Activated T-helper 2 cell treated with anti-CD3 and anti-CD28 coated beads, Interferon-gamma antibody, Interleukin-2, Interleukin-4, amounts not matched to agents 10 μg/mL and 5 μg/mL and 100 μg/mL, durations not matched to agents 14 hours and 24 hours and 36 hours (primary cell): ENCODE measurements at places on chromosomes 5 and 9. TPM values are rescaled to one million over a fixed set of nuclear protein-coding genes. Genes with fewer than 3 reads are reported as not detected.

The TMEM232 gene
- 0.80 and 1.1 TPM in 2 replicates for total RNA-seq

DNA sequence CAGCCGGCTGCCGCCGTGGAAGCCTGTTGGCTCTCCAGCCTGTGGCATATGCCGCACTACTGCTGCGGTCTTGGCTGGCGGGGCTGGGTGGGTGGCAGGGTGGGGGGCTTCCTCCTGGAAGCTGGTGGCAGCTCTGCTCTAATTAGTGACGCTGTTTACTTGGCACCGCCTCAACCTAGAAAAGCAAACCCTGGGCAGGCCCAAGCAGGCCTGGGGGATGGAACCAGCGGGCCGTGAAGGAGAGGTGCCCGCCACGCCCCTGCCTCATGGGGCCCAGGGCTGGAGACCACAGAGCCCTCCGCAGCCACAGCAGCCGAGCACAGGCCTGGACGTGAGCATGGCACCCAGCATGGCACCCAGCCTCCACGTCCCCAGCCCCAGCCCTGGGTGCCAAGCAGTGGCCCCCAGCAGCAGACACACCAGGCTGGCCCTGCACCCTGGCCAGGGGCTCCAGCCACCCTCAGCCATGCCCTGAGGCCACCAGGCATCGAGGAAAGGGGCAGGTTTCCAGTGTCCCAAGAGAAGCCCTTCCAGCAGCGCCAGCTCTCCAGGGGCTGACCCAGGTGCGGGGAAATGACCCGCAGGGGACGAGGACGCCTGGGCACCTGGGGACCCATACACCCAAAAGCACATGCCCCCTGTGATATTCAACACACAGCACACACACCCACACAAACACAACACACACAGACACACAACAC lies 5.4 kb upstream of the CCDC187 start:
- no peak for DNase-seq

GRCh38 chr9:126916909-126917308 lies 2.3 kb downstream of the RALGPS1 start:
- DNase-seq, result no peak

- peak; percentile 24 for DNase-seq
Observed at GRCh38 chr5:7754997-7755596, 95.8 kb downstream of the CFAP90 start.

The ZMAT2 gene
- 53.4 and 53.9 TPM in 2 replicates for total RNA-seq

GRCh38 chr5:43556857-43557542 lies at the start of gene PAIP1:
TSS of gene PAIP1 (minus strand) at chr5:43557077. CDS start at chr5:43556846, 231 bp downstream.
- DNase-seq, result peak; percentile 84

GRCh38 chr5:156095709-156096241 lies 231.2 kb upstream of the SGCD start:
- no peak for DNase-seq

The PCDHGB5 gene
- total RNA-seq, result 0.62 and 0.92 TPM in 2 replicates

DNA sequence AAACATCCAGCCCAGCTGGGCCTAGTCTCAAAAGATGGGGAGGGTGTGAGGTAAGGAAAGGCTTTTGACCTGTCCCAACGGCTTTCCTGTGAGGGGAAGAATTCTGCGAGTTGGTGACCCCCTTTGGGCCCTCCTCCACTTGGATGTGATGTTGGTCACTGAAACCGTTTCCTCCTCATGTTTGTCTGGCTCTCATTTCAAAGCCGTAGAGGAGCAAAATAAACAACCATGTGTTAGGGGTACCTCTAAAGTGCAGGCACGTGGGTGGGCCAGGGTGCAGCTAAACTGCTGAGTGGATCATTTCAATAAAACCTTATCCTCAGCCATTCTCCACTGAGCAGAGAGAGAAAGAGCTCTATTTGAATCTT lies 84.3 kb upstream of the MELK start:
- DNase-seq, result no peak

- DNase-seq, result no peak
Observed at GRCh38 chr5:163687414-163687813, 182.0 kb downstream of the MAT2B start.

GRCh38 chr9:133368249-133368881 lies 7.5 kb downstream of the SURF4 start:
- no peak for DNase-seq

- no peak for DNase-seq
Observed at GRCh38 chr9:69393425-69393824, 68.4 kb downstream of the ENTREP1 start.

DNA sequence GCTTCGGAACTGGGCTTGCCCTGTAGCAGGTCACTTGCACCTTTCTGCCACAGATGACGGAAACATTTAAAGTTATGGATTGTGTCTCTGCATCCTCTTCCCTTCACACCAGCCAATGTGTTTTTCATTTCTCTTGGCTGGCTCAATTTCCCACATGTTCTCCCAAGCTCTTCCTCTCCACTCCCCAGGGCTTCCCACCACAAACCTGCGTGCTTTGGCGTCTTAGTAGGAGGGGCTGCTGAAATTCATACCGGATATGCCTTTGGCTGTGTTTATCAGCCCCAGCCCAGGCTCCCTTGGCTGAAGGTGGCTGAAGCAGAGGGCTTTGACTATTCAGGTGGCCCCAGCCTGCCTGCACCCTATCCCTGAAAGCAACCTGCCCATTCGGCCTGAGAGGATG lies 32.1 kb downstream of the ADRB2 start:
- no peak for DNase-seq

- peak; percentile 37 for DNase-seq
Observed at GRCh38 chr9:129834489-129835127, 467 bp downstream of the C9orf78 start.

- DNase-seq, result no peak
Observed at GRCh38 chr9:98453589-98454311, 198.3 kb upstream of the TBC1D2 start.

GRCh38 chr5:127558273-127558672 lies 40.8 kb downstream of the PRRC1 start:
- DNase-seq, result no peak

DNA sequence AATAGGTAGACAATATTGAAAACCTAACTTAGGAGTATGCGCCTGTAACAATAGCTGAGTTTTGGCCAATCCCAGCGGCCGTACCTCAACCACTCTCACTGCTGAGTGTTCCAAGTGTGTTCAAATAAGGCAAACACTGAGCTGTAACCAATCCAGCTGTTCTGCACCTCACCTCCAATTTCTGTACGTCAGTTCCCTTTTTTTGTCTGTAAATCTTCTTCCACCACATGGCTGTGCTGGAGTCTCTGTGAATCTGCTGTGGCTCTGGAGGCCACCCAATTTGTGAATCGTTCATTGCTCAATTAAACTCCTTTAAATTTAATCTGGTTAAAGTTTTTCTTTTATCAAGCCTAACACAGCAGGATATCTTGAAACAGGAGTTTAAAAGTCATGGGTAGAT lies 116.3 kb downstream of the SLC28A3 start:
- DNase-seq, result no peak

The CER1 gene
- not detected in 2 replicates for total RNA-seq

DNA sequence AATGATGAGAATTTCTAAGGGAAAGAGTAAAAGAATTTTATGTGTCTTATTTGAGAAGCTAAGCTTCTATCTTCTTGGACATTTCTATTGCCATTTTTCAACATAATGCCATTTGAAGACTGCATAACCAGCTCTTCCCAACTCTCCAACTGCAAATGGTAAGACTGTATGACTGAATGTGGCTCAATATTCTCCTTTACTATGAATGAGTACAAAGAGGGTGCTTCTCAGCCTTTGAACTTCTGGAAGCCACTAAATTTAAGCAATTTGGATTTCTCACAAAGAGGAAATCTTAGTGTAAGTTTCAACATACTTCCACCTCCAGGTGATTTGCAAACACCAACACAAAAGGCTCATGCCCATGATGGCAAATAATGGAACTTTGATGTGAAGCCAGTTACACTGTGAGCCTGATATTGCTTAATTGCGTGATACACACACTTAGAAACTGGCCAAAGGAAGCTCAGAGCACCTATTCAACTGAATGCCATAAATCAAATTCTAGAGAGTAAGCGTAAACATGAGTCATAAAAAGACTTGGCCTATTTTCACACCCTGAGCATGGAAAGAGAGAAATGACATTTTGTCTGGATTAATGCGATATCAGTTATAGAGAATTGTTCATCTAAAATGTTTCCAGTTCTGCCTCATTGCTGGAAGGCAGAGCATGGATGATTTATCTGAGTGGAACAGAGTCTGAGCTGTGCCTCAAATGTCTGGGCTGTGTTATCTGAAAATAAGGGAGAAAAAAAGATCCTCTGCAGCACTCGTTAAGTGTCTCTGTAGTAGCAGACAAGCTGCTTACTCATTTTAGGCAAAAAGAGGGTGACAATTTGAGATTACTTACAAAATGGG lies 145.3 kb downstream of the PLK2 start:
- DNase-seq, result no peak

The PTGDS gene
- total RNA-seq, result not detected in 2 replicates

- DNase-seq, result no peak
Observed at GRCh38 chr5:40685976-40686486, 6.3 kb downstream of the PTGER4 start.

GRCh38 chr5:181222630-181223057 lies 437 bp upstream of the TRIM41 start:
- no peak for DNase-seq

The PCDHGA5 gene
- total RNA-seq, result 0.43 and 0.51 TPM in 2 replicates

The TTC16 gene
- 0.18 TPM in 1 of 2 replicates, not detected in the other for total RNA-seq

- no peak for DNase-seq
Observed at GRCh38 chr5:34509392-34509791, 146.7 kb upstream of the RAI14 start.

DNA sequence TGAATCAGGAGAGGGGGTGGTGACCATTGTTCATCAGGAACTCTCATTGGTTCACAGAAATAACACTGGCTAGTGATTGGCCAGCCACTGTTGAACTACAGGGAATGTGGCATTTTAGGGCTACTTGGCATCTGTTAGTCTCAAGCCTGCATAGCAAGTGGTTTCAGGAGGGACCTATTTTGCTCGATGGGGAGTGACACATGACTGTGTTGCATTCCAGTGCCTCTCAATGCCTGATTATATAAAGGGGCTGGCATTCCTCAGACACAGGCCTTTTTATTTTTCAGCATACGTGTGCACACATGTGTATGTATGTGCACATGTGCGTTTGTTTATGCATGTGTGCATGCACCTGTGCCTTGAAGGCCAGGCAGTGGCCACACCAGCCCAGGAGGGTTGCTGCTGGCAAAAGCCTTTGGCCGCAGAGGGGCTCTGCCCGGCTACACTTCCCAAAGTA lies 23.2 kb downstream of the FGD3 start:
- DNase-seq, result peak; percentile 6

DNA sequence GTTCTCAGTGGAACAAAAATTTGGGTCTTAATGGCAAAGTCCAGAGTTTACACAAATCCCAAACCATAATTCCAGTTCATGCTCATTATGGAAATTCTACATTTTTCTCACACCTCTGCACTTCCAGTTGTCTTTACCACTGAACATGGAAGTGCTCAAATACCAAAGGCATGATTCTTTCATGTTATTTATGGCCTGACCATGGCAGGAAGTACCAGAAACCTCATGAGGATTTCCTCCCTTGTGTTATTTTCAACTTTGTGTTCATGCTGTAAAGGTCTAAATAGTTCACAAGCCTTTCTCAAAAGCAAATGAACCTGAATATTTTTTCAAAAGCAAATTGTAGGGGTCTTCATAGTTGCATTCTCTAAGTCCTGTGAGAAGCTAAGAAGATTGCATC lies 82.0 kb upstream of the ITGA1 start:
- no peak for DNase-seq

The IL9 gene
- total RNA-seq, result 94.0 and 104 TPM in 2 replicates

GRCh38 chr5:154709368-154710305 lies 45.5 kb upstream of the LARP1 start:
- DNase-seq, result no peak

DNA sequence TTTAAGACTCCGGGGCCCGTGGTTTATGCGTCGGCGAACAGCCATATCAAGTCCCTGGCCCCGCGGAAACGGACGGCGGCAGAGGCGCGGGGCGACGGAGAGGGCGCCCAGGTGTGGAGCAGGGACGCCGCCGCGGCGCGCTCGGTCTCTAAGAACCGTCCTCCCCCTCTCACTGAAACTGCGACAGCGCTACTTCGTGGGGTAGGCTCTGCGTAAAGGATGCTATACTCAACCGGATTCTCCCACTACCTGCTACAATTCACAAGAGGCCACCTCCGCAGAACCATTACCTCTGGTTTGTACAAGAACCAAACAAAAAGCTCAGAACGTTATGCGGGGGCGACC lies 404 bp downstream of the MRNIP start:
- DNase-seq, result peak; percentile 44

- no peak for DNase-seq
Observed at GRCh38 chr9:90464978-90465377, 177.6 kb downstream of the DIRAS2 start.

- no peak for DNase-seq
Observed at GRCh38 chr5:98975223-98975622, 46.4 kb upstream of the CHD1 start.

DNA sequence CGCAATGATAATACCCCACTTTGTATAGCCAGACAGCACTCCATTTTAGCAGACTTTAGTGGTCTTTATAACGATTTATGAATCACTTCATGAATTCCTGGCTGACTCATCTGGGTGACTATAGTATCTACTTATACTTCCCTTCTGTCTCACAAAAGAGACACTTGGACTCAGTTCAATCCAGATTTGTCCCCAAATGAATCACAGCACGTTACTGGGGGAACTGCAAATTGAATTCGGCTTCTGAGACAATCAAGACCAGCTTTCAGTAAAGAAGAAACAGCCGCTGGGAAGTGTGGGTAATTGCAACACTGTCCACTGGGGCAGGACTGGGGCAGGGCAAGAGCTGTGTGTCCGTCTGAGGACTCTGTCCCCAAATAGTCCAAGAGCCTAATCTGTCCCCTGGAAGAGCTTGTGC lies 337.3 kb upstream of the RFX3 start:
- no peak for DNase-seq

GRCh38 chr5:181059297-181060230 lies 19.5 kb downstream of the BTNL9 start:
- no peak for DNase-seq

DNA sequence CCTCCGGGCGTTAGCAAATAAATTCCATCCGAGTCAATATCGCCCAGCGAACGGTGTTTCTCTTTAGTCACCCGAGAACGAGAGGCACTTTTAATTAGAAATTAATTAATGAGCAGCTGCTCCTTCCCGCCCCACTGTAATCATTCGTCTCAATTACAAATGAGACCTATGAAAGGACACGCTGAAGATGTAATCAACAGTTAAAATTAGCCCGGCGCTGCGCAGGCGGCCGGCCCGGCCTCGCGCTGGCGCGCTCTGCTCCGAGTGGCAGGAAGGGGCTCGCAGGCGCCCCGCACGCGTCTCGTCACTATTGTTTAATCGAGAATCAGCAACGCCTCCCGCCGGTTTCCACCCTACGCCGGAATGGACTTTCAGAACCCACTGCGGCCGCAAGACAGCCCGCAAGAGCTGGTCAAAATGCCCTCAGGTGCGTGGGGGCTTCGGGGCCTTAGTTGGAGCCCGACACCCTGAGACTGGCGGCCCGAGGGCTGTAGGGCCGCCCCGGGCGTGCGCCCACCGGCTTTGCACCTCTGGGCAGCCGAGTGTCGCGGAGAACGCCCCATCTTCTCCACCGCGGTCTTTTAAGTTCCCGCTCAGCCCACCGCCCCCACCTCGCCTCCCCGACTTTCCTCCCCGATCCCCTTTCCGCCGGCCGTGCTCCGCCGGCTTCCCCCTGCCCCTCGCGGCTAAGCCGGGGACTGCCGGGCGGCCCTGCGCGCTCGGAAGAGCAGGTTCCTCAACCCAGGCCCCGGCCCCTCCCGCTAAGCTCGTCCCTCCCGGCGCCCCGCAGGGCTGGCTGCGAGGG lies 597 bp upstream of the IRX4 start:
- DNase-seq, result no peak
